NCI-H748 treated with DMSO at 0.1 percent for 48 hours (cell line): ENCODE measurements at places on chromosomes 11 and 22.

DNA sequence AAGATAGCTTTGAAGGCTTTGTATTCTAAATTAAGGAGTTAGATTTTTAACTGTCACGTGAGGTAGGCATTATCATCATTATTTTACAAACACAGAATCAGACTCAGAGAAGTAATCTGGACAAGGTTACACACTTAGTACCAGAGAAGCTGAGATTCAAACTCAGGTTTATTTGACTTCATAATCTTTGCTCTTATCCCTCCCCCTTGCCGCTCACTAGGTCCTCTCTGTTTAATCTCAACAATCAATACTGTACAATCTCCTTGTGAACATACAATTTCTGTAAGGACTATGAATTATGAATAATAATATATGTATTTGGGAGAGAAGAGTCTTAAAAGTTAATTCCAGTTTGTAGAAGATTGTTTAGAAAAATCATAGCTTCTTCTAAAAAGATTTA, 5.2 kb upstream of the DNAJB7 start:
- no peak for DNase-seq

- no peak for DNase-seq
Measured at GRCh38 chr22:43136255-43136654, 6.9 kb downstream of the MCAT start.

DNA sequence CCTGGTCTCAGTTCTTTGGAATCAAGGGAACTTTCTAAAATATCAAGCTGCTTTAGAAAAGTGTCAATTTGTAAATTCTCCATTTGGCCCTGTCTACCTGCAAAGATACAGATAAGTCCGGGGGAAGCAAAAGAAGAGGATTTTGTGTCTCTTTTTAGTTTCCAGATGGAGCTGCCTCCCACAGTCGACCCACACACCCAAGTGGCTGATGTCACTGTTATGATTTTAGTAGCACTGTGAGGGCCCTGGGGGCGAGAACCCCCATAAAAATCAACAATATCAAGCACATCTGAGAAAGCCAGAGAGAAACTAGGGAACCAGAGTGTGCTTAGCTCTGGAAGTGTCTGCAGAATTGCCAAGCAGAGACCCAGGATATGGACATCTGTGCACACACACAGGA, 212.7 kb downstream of the LARGE1 start:
- no peak for DNase-seq

GRCh38 chr11:73311394-73311869, 3.4 kb downstream of the ARHGEF17 start:
- DNase-seq: no peak

- DNase-seq: no peak
Measured at GRCh38 chr11:114296605-114297372, 590 bp downstream of the NNMT start.
